ENCODE measurements at places on chromosomes 5 and 9.

DNA sequence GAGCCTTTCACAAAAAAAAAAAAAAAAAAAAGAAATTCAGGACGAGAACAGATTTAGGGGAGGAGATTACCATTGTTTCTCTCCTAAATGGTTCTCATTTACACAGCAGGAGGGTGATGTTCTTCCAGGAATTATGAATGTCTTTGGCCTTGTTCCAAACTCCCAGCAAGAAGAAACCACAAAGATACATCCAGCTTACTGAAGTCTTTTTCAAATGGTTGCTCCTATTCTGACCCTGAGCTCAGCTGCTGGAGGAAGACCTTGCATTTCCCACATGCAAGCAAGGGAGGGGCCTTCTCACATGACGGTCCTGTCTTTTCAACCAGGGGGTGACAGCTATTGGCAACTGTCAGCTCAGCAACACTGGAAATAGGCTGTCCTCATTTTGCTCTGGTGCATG lies 203.0 kb upstream of the VLDLR start:
- DNase-seq: no peak

DNA sequence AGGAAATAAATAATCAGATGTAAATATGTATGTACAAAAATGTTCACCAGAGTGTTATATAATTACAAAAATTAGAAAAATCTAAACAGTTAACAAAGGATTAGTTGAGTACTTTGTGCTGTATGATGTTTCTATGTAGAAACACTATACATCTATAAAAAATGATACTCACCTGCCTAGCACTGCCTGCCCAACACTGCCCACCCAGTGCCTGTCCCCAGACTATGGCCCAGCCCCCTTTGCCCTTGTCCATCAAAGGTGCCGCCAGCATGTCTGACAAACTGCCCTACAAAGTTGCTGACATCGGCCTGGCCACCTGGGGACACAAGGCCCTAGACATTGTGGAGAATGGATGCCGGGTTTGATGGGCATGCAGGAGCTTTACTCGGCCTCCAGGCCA lies 6.1 kb upstream of the MEGF9 start:
- no peak for DNase-seq

DNA sequence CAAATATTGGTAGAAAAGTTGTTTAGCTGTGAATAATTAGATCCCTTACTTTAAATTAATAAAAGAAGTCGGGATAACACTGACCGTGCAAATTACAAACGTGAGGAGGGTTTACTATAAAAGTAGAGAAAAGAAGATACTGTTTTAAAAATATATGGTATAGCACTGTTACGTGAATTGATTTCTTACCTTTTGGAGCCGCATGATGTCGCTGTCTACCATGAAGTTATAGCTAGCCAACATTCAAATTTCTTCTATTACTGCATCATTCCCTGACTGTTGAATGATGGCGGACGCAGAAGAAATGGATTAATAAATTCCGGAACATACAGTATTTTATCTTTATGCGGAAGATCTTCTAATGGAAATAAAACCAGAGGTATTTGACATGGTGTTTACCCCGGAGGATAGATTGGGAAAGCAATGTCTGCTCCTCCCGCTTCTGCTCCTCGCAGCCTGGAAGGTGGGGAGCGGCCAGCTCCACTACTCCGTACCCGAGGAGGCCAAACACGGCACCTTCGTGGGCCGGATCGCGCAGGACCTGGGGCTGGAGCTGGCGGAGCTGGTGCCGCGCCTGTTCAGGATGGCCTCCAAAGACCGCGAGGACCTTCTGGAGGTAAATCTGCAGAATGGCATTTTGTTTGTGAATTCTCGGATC lies at the start of gene PCDHA6:
TSS of gene PCDHA6 (plus strand) at position 257 of the 658 bp plus-strand sequence. CDS start at position 389, 132 bp downstream.
- DNase-seq: no peak

DNA sequence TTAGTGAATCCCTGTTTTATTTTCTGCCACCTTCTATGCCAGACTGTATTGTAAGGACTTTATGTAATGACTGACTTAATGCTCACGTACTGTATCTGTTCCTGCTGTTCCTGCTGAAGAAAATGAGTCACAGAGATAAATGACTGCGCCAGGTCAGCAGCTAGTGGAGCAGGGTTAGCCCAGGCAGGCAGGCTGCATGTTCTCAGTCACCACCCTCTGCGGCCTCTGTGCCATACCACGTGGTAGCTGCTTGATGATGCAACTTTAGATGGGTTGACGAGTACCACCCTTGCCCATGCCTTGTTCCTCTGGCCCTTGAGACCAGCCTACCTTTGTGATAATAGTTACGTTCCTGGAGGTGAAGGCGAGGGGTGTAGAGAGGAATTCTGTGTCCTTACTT lies 161.9 kb downstream of the TRIO start:
- DNase-seq: no peak

- DNase-seq: no peak
These were observed 361.6 kb upstream of the SLC30A5 start for GRCh38 chr5:68732251-68732650.

GRCh38 chr9:81848472-81848871 lies 79.8 kb upstream of the SPATA31D4 start:
- DNase-seq: no peak

DNA sequence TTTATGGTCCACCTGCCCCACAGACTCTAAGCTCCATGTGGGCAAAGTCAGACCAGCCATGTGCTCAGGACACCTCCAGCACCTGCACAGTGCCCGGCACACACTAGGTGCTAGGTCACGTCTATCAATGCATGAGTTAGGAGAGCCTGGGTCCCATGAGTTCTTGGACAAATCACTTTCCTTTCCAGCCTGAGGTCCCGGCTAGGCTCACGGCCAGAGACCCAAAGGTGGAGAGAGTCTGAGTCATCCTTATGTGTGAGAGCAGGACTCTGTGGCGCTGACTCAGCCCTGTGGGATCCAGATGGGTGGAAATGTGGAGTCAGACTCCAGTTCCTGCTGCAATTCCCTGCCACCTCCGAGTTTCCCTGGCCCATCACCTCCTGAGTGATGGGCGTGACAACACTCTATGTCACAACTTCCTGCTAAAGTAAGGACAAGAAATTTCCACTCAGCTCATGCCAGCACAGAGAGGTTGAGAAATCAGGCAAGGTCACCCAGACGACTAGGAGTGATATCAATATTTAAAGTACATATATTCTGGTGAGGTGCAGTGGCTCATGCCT lies 2.5 kb upstream of the ST6GALNAC4 start:
- DNase-seq: no peak

GRCh38 chr5:147921136-147921535 lies 14.8 kb upstream of the C5orf46 start:
- DNase-seq: no peak

DNA sequence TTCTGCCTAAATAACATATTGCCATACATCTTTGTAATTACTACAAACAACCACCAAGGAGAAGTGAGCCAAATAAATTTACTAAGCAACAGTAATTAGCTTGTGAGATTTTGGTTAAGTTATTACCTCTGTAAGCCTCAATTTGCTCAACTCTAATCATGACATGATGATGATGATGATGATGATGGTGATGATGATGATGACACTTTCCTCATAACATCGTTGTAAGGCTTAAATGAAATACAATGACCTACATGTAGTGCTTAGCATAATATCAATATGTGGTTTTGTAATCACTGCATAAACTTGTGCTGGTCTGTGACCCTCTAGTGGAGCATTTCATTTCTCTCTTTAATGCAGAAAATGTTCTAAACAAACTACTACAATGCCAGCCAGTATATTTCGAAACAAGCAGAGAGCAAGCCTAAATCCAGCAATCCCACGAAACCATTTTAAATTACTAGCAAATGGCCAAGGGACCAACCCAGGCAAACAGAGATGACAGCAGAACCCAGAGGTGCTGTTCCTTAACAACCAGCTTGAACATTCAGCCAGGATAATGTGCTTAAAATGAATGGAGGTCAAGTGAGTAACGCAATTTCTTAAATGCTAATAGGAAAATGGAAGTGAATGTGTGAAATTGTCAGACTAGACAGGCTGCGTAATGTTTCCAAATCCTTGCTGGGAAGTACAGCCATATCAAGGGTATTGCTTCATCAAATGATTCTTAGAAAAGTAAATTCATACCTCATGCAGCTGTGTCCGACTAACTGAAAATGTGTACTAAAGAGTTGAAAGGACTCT lies 281.9 kb upstream of the PUM3 start:
- no peak for DNase-seq

DNA sequence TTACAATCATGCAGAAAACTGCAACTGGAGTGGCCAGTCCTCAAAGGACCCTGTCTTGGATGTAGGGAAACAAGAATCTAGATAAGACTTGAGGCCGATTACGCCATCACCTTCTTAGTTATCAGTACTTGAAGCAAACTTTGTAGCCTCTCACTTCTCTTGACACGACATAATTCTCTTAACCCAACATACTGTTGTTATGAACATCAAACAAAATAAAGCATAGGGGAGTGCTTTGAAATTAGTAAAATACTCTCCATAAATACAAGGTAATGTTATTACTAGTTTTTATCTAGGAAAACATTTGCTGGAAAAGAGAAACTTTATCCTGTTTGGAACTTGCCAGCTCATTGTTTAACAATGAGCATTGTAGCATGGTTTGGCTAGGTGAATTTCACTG lies 574.9 kb upstream of the DMAC1 start:
- no peak for DNase-seq

DNA sequence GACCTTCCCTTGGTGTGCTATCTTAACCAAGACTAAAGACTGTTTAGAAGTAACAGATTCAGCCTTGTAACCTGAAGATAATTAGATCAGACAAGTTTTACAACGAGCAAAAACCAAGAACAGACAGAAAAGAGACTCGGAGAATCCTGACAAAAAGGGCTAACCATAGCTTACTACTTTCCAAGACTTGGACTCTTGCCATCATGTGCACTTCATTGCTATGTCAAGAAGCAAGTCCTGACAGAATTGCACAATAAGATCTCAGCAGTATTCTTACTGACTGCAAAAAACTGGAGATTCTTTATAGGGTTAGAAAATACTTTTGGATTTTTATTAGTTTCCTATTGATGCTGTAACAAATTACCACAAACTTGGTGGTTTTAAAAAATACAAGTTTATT lies 1539.0 kb upstream of the NUDT12 start:
- DNase-seq: no peak

GRCh38 chr9:16449076-16449730 lies 421.3 kb downstream of the BNC2 start:
- no peak for DNase-seq

- DNase-seq: no peak
These were observed 51.7 kb downstream of the RXRA start for GRCh38 chr9:134377976-134378375.

DNA sequence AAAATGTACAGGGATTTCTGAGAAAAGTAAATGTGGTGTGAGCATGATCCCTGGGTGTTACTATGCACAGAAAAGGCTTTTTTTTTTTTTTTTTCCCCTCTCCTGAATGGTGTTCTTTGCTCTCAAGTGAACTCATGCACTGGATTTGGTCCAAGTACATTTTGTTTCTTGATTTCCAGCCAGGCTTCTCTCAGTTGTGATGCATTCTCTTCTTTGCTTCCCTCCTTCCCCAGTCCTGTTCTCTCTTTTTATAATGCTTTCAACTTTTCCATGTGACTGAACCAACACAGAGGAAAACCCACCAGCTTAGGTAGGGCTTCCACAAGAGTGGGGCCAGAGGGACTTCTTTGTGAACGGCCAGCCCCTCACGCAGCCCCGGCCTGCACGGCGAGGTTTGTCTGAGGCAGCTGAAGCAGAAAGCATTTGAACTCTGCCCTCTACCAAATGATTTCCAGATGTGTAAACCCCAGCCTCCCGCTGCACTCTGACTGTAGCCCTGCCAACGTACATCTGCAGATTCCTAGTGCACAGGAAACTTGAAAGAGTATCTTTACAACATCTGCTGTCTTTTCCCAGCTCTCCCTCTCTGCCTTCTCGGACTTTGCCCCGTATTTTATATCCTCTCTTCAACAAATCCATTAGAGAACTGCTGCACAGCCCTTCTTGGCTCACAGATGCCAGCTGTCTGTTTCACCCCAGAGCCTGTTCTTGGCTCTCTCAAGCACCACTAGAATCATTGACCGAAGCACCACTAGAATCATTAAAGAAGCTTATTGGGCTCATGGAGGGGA lies 71.8 kb upstream of the CD180 start:
- DNase-seq: no peak

GRCh38 chr5:133818869-133819600 lies 149.4 kb downstream of the C5orf15 start:
- DNase-seq: no peak

GRCh38 chr5:64164166-64164565 lies 1.5 kb upstream of the RNF180 start:
- no peak for DNase-seq

- no peak for DNase-seq
These were observed 10.8 kb upstream of the SLC9A3 start for GRCh38 chr5:534743-535671.

DNA sequence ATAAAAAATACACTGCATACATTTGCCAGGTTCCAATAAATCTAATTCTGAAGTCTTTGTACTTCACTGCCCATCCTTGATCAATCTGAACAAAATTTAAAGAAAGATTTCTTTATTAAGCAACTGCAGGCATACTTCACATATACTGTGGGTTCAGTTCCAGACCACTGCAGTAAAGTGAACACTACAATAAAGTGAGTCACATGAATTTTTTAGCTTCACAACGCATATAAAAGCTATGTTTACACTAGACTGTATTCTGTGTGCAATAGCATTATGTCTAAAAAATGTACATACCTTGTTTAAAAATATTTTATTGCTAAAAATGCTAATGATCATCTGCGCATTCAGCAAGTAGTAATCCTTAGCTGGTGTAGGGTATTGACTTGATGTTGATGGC lies 52.1 kb downstream of the SSBP2 start:
- no peak for DNase-seq

GRCh38 chr5:61949679-61950435 lies 356.1 kb upstream of the KIF2A start:
- no peak for DNase-seq

- no peak for DNase-seq
These were observed 51.9 kb downstream of the NEK6 start for GRCh38 chr9:124309667-124310084.

- no peak for DNase-seq
These were observed 575.8 kb downstream of the CSNK1G3 start for GRCh38 chr5:124087752-124088151.

- DNase-seq: no peak
These were observed 25.1 kb downstream of the BARX1 start for GRCh38 chr9:93930070-93930469.

DNA sequence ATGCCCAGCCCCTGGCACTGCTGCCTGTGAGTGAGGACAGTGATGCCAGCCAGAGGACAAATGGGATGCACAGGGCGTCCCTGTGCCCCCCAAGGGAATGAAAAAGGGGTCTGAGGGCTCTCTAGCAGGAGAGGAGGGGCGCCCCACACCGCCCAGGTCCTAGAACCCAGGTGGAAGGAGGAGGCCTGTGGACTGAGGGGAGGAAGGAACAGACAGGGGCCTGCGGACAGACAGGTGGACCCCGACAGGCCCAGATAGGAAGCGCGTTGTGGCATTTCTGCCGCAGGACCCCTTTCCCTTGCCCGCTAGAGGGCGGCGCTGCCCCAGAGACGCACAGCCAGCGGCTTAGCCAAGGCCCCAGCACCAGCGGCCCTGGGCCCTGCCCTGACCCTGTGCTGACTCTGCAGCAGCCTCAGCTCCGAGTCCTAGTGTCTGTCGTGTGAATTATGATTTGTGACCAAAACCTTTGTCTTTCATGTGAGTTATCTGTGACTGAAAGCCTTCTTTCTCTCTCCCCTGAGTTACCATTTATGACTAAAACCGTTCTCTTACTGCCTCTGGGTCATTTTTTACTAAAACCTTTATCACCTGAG lies 30.7 kb downstream of the TRIP13 start:
- DNase-seq: peak; percentile 23

GRCh38 chr9:16333691-16334090 lies 536.8 kb downstream of the BNC2 start:
- DNase-seq: no peak

GRCh38 chr5:139863855-139864558 lies 68.4 kb downstream of the PSD2 start:
- DNase-seq: peak; percentile 3

- DNase-seq: no peak
These were observed 44.1 kb upstream of the ERBIN start for GRCh38 chr5:65882278-65882677.

Measured in stimulated activated CD4-positive, alpha-beta T cell treated with anti-CD3 and anti-CD28 coated beads, Interleukin-1b, Interleukin-23, amount 100 ng/mL, for 1 hour (primary cell).